ENCODE measurements at places on chromosomes 1 and 21.

DNA sequence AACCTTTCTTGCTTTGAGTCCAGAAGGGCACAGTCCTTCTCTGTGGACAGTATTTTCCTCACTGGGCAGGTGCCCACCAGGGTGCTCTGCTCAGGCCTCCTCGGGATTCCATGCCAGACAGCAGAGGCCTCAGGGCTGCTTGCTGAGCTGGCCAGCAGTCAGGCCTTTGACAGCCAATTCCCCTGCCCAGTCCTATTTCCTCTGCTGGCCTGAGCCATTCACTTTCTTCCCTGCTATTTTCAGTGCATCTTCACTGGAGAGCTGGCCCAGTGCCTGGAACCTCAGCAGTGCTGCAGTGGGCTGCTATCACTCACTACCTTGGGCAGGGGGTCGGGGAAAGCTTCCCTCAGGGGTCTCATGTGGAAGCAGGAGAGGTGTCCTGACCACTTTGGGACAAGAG lies 33.2 kb downstream of the KCNA10 start:
- H3K4me1 ChIP-seq, result no peaks in the 10 kb centered on the region
- H3K27me3 ChIP-seq, result no peaks in the 10 kb centered on the region
- DNase-seq, result no peak
- H3K27ac ChIP-seq, result no peak overlapping the region

DNA sequence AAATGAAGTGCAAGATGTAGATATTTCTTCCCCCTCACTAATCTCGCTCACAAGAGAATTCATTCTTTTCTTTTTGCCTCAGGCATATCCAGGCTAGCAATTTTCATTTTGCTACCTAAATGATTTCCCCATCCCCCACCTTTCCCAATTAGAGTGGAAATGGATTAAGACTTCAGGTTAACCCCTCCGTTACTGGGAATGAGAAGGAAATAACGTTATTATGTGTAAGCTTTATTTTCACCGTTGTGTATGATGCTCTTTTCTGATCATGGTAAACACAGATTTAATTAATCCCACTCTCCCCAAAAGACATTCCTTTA lies 143.9 kb downstream of the RUNX1 start:
- no peak for DNase-seq
- H3K4me1 ChIP-seq, result peaks cover 7% of the 10 kb centered on the region
- H3K4me3 ChIP-seq, result no peak overlapping the region
- H3K27me3 ChIP-seq, result no peaks in the 10 kb centered on the region
- no peak overlapping the region for H3K27ac ChIP-seq

- DNase-seq, result peak; percentile 37
- H3K27me3 ChIP-seq, result no peaks in the 10 kb centered on the region
- H3K36me3 ChIP-seq, result no peaks in the 10 kb centered on the region
- H3K4me3 ChIP-seq, result no peak overlapping the region
- H3K27ac ChIP-seq, result no peak overlapping the region
- no peaks in the 10 kb centered on the region for H3K4me1 ChIP-seq
Observed at GRCh38 chr1:24688621-24689195, 45.6 kb downstream of the SRRM1 start.

DNA sequence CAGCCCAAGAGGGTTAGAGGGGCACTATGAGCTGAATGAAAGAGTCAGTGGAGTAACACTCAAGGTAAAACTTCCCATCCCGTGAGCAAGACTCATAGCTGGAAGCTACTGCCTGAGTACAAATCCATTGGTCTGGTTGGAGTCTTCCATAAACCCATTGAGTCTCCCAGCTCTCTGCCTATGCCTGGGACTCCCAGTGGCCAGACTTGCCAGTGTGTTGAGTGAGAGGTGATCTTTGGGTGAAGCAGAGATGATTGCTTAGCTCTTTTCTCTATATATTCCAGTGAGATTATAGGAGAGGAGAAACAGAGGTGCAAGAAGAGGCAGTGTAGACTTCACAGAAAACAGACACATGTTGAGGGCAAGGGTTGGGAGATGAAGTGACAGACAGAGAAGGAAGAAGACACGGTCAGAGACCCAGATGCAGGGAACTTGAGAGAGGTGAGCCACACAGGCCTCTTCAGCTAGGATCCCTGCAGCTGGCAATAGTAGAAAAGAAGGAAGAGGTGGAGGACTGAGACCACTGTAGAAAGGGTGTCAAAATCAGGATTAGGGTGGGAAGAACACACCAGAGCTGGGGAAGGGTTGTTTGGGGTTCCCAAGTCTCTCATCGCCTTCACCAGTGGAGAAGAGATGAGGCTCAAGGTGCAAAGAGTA lies 3.7 kb downstream of the FOXD2 start:
- H3K27me3 ChIP-seq, result peaks cover 67% of the 10 kb centered on the region
- H3K36me3 ChIP-seq, result no peaks in the 10 kb centered on the region
- DNase-seq, result no peak
- H3K4me3 ChIP-seq, result no peak overlapping the region
- H3K4me1 ChIP-seq, result peaks cover 20% of the 10 kb centered on the region

DNA sequence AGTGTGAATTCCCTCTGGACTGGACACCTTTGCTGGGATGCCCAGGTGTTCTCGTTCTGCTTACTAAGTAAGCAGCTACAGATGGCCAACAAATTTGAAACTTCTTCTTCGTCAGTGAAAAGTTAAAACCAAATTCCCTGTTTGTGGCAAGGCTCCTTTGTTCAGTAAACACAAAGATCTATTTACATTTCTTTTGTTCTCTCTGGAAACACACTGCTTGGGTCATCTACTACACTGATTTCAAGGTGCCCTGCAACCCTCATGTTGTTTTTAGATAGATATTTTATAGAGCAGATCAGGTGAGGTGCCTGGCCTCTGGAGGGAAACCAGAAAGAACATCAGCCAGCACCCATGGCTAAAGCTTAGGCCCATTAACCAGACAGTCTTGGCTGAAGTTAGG lies 157.2 kb upstream of the UBE2U start:
- no peaks in the 10 kb centered on the region for H3K36me3 ChIP-seq
- H3K4me1 ChIP-seq, result no peaks in the 10 kb centered on the region
- H3K27me3 ChIP-seq, result no peaks in the 10 kb centered on the region
- H3K4me3 ChIP-seq, result no peak overlapping the region
- no peak overlapping the region for H3K27ac ChIP-seq

GRCh38 chr1:84692391-84692790 lies 2.1 kb upstream of the SSX2IP start:
- peak overlapping the region; percentile 74 for H3K27ac ChIP-seq
- DNase-seq, result no peak
- peaks cover 22% of the 10 kb centered on the region for H3K4me1 ChIP-seq
- H3K36me3 ChIP-seq, result no peaks in the 10 kb centered on the region
- peak overlapping the region; percentile 26 for H3K4me3 ChIP-seq

- H3K27ac ChIP-seq, result peak overlapping the region; percentile 97
- H3K36me3 ChIP-seq, result no peaks in the 10 kb centered on the region
- peak overlapping the region; percentile 46 for H3K4me3 ChIP-seq
- H3K27me3 ChIP-seq, result no peaks in the 10 kb centered on the region
Observed at GRCh38 chr21:42233067-42233961, 14.4 kb downstream of the ABCG1 start.

GRCh38 chr1:171075041-171075440 lies 15.7 kb upstream of the FMO3 start:
- H3K4me1 ChIP-seq, result no peaks in the 10 kb centered on the region
- H3K27ac ChIP-seq, result no peak overlapping the region
- no peak overlapping the region for H3K4me3 ChIP-seq
- no peaks in the 10 kb centered on the region for H3K36me3 ChIP-seq

- no peaks in the 10 kb centered on the region for H3K36me3 ChIP-seq
- no peak overlapping the region for H3K27ac ChIP-seq
- no peak for DNase-seq
Observed at GRCh38 chr1:247077213-247077612, 1.4 kb downstream of the ZNF670 start.

- DNase-seq, result no peak
- no peak overlapping the region for H3K27ac ChIP-seq
- no peaks in the 10 kb centered on the region for H3K27me3 ChIP-seq
- no peak overlapping the region for H3K4me3 ChIP-seq
Observed at GRCh38 chr1:89939059-89939570, 55.8 kb upstream of the ZNF326 start.

DNA sequence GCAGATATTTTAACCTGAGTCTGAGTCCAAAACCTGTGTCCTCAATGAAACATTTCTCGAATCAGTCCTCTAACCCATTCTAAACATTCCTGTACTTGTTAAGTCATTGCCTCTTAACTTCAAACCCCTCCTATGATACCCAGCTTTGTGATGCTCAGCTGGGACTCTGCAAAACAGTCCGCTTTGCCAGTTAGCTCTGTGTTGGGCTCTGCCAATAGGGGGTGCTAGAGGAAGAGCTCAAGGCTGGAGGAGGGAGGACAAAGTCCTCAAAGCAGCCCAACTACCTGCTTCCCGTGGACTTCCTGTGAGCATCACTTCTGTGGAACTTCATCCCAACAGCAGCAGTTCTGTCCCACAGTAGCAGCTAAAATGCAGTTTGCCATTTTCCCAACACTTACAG lies 38.1 kb upstream of the SYT14 start:
- no peak for DNase-seq
- no peak overlapping the region for H3K27ac ChIP-seq
- no peaks in the 10 kb centered on the region for H3K36me3 ChIP-seq
- no peaks in the 10 kb centered on the region for H3K4me1 ChIP-seq
- H3K4me3 ChIP-seq, result no peak overlapping the region

DNA sequence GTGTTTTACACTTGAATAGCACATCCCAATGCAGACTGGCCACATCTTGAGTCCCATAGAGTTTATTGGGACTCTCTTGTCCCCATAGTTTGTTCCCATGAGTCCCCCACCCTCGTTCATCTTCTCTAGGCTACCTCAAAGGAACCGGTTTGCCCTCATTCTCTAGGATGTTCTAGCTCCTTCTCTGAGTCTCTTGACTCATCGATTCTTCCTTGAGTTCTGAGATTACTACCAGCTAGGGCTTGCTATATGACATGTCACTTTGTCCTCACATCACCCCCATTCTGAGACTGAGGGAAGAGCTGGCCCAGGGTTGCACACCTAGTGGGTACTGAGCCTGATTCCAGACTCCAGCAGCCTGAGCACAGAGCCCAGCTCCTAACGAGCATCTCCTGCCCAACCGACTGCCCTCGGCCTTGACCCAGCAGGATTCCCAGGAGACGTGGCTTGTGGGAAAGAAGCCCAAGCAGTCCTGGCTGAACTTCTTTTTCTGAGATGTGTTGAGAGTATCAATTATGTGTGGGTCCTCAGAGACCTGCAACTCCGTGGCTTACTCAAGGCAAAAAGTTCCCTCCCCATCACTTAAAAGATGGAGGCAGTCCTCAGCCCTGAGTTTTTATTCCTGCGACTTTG lies 42.0 kb downstream of the TMEM51 start:
- H3K27ac ChIP-seq, result no peak overlapping the region
- H3K4me1 ChIP-seq, result no peaks in the 10 kb centered on the region
- no peak overlapping the region for H3K4me3 ChIP-seq
- H3K27me3 ChIP-seq, result no peaks in the 10 kb centered on the region
- H3K36me3 ChIP-seq, result no peaks in the 10 kb centered on the region

GRCh38 chr1:110319332-110320167 lies 19.6 kb upstream of the RBM15 start:
- DNase-seq, result no peak
- no peaks in the 10 kb centered on the region for H3K4me1 ChIP-seq
- no peaks in the 10 kb centered on the region for H3K27me3 ChIP-seq
- no peak overlapping the region for H3K4me3 ChIP-seq

- no peak overlapping the region for H3K4me3 ChIP-seq
- no peaks in the 10 kb centered on the region for H3K4me1 ChIP-seq
- no peaks in the 10 kb centered on the region for H3K36me3 ChIP-seq
- no peaks in the 10 kb centered on the region for H3K27me3 ChIP-seq
Observed at GRCh38 chr1:107949467-107950253, 15.3 kb downstream of the VAV3 start.

DNA sequence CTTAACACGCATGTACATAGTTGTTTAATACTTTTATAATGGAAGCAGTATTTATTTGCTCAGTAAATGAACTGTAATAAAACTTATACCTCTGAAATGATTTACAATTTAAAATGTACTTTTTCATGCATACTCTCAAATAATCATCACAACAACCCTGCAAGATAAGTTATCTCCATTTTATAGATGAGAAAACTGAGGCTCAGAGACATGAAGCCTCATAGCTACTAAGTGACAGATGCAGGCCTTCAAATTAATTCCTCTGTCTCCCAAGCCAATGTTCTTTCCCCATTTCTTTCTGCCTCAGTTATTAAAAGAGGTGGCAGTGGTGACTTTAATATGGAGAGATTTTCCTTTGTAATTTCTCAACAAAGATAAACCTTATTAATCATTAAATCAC lies 19.6 kb upstream of the CLCA1 start:
- no peaks in the 10 kb centered on the region for H3K4me1 ChIP-seq
- DNase-seq, result no peak
- no peak overlapping the region for H3K27ac ChIP-seq
- H3K27me3 ChIP-seq, result no peaks in the 10 kb centered on the region

DNA sequence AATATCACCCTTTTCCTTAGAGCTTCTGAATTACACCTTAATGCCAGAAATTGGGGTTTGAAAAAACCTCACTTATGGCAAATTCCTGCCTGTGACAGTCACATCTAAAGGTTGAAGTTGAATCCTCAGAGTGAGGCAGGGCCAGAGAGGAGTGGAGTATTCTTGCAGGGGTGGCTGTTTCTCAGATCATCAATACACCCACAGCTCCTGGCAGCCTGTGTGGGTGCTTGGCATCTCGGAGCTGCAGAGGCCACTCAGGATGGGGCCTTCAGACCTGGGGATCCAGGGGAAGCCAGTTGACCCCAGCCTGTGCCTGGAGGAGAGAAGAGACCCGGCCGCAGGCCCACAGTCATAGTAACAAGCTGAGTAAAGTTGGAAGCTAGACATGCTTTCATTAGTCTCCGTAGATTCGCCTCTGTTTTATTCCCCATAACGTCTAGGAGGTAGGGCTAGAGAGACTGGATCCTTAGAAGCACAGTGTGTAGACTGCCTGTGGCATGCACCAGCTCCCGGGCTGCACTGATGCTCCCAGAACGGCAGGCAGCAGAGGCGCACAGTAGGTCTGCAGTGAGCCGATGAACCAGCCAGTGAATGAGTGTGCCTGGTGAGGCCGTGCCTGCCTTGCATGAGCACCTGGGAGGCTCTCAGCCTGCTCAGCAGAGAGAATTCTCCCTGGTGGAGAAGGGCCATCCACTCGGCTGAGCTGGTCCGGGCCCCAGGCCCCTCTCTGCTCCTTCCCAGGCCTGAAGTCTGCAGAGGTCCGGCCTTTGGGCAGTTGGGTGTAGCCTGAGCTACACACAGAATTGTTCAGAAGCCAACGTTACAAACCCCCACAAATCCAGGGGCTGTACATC lies 42.9 kb downstream of the TFF3 start:
- no peak overlapping the region for H3K4me3 ChIP-seq
- DNase-seq, result no peak
- H3K27me3 ChIP-seq, result no peaks in the 10 kb centered on the region
- H3K27ac ChIP-seq, result no peak overlapping the region
- H3K36me3 ChIP-seq, result peaks cover 46% of the 10 kb centered on the region
